Stimulated activated CD4-positive, alpha-beta T cell treated with anti-CD3 and anti-CD28 coated beads, TNF-alpha, amount 100 ng/mL, for 24 hours (primary cell): ENCODE measurements at places on chromosomes 16 and 17.

- DNase-seq = no peak
Observed at GRCh38 chr17:6914711-6915110, 81.1 kb upstream of the ALOX12 start.

- DNase-seq = no peak
Observed at GRCh38 chr16:84841787-84842300, 22.1 kb downstream of the CRISPLD2 start.

DNA sequence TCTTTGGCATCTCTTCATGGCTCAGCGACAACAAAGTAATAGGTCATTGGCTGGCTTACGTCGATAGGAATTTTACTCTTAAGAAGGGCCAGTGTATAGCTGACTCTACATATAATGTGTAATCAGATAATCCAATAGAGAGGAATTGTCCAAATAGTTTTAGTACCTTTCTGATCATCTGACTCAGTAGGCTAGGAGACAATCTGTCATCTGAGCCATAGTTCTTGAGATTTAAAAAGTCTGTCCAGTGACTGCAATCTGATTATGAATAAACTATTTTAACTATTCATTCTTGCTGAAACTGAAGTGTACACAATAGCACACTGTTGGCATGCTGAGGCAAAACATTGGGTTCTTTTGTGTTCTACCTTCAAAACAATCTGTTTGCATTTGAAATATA, 21.4 kb upstream of the NOL11 start:
- DNase-seq = no peak

DNA sequence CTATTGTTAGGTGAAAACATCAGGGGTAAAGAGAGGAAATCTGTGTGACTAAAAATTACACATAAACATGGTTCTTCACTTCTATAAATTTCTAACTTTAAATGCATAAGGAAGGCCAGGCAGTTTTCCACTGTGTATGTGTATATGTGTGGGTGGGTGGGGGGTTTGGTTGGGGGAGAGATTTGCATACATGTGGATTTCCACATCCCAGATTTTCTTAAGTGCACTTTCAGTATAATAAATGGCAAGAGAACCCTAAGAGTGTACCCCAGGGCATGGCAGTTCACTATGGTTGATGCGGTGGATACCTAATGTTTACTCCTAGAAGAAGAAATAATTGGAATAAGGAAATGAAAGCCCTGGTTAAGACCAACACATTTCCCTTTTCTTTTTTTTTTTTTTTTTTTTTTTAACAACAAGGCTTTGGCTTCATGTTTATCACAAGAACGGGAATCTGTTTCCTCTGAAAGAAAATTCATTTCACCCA, 451.8 kb upstream of the CCL2 start:
- DNase-seq = no peak
